ENCODE measurements at places on chromosomes 1 and 21.

GRCh38 chr1:203599875-203600781 lies 26.5 kb upstream of the ATP2B4 start:
- DNase-seq = no peak

GRCh38 chr1:62826901-62827300 lies 43.0 kb downstream of the ATG4C start:
- DNase-seq = no peak

- DNase-seq = no peak
Observed at GRCh38 chr1:111857194-111857651, 101.5 kb downstream of the DDX20 start.

DNA sequence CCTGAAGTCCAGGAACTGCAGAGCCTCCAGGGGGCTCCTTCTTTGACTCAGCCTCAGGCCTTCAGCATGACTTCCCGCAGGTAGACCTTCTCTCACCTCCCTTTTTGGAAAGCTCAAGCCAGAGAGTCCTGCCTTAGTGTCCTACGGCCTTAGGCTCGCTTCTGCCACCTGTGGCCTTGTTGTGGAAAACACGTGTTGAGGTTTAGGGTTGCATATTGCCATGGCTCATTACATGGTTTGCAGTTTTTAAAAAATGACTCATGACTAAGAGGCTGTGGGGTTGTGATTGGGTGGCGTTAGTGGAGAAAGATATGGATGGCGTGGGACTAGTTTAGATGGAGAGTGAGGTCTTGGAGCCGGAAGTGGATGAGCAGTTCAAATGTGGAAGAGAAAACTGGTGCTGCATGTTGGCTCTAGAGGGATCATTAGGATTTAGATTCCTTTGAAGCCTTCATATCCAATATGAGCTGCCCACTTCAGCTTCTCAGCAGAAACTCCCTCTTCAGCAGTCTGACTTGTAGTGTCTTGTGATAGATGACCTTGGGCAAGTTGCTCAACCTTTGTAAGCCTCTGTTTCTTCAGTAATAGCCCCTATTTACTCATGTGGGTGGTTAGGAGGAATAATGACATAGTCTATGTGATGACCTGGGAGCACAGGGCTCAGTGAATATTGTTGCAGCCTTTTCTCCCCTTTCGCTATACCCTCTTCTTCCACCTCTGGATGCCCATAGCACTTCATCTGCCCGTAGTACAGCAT lies 6.5 kb upstream of the FGGY start:
- peak; percentile 68 for DNase-seq

DNA sequence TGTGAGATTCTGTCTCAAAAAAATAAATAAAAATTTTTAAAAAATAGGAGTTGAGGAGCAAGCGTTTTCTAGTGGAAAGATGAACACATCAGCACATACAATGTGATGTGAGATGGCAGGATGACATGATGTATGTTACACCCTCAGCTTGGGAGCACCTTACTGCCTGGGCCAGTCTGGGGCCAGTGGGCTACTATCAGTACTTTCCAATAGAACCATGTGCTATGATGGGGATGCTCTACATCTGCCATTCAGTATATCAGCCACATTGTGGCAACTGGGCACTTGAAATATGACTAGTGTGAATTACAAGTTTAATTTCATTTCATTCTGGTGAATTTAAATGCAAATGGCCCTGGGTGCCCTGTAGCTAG lies 156.0 kb downstream of the PGBD5 start:
- no peak for DNase-seq

DNA sequence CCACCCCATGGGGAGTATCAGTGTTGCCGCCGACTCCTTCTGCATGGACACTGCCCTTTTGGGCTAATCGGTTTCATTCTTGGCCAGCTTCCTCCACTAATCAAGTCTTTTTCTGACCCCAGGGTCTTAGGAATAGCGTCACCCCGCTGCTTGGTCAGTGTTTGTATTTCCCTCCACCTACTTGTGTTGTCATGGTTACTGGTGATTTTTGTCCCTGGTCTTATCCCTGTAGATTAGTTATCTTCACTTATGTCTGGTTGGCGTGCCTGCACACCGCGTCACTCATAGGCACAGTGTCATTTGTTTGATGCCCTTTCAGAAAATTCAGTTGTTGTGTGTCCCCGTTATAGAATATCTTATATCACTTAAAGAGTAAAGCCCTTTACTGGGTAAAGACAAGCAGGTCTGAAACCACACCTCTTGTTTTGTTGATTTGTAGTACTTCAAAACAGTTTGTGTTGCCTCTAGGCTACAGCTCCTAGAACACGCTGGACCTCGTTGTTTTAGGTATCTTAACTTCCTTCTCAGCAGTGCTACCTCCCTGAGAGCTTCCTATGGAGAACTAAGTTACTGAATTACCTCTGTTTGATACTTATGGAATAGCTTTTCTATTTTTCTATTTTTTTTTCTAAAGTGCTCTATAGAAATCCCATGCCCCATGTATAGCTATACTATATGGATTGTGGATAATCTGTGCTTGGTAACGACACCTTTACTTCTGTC lies 868 bp downstream of the PPP1R12B start:
- DNase-seq = peak; percentile 7

DNA sequence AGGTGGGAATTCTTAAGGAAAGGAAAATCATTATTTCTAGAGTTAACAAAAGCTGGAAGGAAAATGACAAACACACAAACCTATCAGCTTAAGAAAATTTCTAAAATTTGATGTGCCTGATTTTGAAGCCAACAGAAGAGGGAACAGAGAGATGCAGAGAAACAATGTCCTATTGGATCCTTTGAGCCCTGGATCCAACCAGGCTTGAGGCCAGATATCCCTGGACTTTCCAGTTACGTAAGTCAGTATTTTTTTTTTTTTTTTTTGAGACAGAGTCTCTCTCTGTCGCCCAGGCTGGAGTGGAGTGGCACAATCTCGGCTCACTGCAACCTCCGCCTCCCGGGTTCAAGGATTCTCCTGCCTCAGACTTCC lies 648.9 kb downstream of the KIF26B start:
- no peak for DNase-seq

DNA sequence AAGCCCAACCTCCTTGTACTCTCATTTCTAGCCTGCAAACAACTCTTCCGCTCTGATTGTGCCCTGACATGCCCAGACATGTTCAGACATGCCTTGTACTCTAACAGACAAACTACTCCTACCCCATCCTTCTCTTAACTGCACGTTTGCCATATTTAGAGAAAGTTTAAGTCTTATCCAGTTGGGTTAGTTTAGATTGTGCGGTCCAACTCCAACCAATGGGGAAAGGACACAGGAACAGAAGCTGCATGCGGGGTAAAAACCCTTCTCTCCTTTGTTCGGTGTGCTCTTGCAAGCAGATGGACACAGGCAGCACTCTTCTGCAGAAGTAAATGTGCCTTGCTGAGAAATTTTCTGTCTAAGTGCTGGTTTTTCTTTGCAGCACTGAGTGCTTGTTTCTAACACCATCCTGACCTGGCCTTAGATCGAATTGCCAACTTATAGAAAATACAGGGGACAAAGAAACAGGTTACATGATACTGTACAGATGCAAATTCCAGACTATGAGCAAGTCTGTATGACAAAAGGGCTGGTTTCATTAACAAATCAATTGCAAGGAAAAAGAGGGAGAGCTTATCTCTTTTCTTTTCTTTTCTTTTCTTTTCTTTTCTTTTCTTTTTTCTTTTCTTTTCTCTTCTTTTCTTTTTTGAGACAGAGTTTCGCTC lies 35.8 kb upstream of the IFNGR2 start:
- peak; percentile 61 for DNase-seq

DNA sequence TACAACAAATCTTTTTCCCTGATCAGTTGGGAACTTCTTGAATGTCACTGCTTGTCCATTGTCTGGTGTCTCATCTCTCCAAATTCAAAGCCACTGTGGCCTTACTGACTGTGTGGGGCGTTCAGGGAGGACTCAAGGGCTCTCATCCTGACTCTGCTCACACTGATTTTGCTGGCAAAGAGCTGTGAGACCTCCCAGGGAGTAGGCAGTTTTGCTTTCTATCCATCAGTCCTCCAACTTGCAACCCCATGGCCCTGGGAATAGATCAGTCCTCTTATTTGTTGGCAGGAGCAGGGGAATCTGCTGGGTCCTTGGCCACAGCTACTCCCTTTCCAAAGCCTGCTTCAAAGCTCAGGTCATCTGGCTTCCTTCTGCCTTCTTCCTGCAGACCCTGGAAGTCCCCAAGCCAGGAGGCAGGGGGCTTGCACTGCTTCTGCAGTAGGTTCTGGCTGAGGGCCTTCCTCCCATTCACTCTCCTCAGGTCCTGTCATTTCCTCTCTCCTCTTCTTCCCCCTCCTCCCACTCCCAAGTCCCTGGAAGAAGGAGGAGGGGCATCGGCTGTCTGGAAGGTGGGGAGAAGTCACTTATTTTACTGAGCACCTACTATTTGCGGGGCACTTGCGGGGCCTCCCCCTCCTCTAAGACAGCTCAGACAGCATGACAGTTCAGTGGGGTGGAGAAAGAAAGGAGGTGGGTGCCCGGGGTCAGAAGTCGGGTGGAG lies 876 bp upstream of the NAV1 start:
- no peak for DNase-seq

- DNase-seq = no peak
Observed at GRCh38 chr1:168861421-168862004, 132.5 kb upstream of the DPT start.

- DNase-seq = no peak
Observed at GRCh38 chr1:197677752-197678295, 97.5 kb downstream of the DENND1B start.

GRCh38 chr1:75543705-75544104 lies 67.2 kb downstream of the SLC44A5 start:
- DNase-seq = no peak

DNA sequence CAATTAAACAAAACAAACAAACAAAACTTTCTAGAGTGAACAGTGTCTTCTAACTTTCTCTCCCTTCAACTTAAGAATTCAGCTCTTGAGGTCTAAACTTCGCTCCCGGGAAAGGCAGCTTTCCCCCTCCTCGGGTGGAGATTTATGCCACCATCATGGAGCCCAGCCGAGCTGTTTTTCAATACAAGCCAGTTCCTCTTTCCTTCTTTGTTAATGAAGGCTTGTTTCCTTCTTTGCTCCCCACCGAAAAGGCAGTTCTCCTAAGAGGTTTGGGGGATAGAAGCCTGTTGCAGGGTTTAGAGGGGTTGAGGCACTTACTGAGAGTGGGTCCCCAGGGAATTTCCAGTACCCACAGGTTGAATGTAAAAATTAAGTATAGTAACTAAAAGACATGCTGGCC lies 26.5 kb downstream of the OLIG1 start:
- no peak for DNase-seq

DNA sequence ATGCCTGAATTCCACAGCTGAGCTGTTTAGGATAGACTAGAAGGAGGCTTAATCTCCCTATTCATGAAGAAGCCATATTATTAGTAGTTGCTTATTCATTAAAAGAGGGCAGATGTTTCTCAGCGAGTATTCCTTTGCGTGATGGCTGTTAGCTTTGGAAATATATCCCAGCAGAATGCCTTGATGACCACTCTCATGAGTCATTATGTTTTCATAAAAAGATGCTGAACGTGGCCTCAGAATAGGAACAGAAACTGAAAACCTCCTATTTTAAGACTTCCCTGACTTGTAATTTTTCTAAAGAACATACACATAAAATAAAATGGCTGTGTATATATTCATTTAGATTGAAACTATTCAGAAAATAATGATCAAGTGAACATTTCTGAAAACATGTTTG lies 9.6 kb upstream of the PLA2G4A start:
- DNase-seq = no peak

DNA sequence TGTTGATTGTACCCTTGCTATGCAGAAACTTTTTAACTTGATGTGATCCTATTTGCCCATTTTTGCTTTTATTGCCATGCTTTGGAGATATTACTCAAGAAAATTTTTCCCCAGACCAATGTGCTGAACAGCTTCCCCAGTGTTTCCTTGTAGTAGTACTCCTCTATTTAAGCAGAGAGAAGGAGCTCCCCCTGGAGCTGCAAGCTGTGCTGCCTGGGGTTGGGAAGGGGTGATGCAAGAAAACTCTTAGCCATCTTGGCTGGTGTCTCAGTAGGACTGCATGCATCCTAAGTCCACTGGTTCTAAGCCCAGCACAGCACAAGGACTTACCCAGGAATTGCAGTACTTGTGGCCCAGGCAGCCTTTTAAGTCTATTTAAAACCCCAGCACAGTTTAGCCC lies 121.6 kb downstream of the NTMT2 start:
- no peak for DNase-seq

DNA sequence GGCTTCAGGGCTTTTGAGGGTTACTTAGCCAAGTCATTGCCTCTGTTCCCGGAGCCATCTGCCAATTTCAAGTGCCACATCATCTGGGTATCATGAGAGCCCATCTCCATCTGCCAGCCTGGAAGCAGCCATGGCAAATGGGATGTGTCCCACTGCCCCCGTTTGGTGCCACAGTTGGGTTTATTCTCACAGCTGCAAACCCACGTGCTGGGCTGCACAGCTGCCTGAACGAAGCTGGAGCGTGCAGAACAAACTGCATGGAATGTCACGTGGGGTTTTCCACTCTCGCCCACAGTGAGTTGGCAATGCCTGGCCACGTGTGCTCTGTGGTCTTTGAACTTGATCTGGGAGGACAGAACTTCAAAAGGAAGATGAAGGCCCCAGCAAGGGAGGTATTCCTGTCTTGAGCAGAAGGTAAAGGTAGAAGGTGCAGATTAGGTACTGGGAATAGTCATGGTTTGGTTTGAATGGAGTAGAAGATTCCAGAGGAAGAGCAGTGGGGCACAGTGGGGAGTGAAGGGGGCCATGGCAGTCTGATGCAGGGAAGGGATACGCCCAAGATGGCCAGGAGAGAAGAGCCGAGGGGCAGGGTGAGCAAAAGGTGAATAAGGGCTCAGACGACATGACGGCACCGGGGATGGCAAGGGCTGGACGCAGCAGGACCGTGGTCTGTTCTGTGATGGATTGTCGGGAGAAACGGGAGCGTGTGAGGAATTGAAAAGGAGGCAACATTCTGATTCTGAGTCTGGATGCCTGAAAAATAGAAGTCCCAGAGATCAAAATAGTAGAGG lies 222.0 kb downstream of the KAZN start:
- no peak for DNase-seq

DNA sequence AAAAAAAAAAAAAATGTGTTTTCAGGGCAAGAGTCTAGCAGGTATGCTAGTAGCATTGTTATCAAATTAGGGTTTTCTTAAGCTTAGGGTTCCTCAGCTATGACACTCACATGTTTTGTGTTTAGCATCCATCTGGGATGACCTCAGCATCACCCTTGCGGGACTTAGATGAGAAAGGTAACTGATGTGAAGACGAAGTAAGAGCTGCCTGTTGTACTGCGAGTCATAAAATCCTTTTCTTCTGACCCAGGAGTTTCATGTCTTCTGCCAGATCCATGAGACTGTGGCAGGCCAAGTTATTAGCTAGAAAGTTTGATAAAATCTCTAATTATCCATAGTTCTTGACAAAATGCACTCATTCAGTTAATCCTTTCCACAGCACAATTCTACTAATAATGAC lies 1251.1 kb downstream of the AMY1C start:
- DNase-seq = no peak

- DNase-seq = no peak
Observed at GRCh38 chr21:31115249-31115648, 77.0 kb upstream of the KRTAP19-8 start.

GRCh38 chr1:59314776-59315528 lies 18.1 kb downstream of the FGGY start:
- no peak for DNase-seq

- peak; percentile 74 for DNase-seq
Observed at GRCh38 chr1:153506831-153507413, 28.9 kb downstream of the S100A6 start.

GRCh38 chr1:35622510-35623178 lies 18.7 kb downstream of the PSMB2 start:
- no peak for DNase-seq
